AG04450 (cell line): ENCODE measurements at places on chromosomes 3 and 15.

- no peak for DNase-seq
Observed at GRCh38 chr3:31433679-31433992, 99.1 kb upstream of the STT3B start.

DNA sequence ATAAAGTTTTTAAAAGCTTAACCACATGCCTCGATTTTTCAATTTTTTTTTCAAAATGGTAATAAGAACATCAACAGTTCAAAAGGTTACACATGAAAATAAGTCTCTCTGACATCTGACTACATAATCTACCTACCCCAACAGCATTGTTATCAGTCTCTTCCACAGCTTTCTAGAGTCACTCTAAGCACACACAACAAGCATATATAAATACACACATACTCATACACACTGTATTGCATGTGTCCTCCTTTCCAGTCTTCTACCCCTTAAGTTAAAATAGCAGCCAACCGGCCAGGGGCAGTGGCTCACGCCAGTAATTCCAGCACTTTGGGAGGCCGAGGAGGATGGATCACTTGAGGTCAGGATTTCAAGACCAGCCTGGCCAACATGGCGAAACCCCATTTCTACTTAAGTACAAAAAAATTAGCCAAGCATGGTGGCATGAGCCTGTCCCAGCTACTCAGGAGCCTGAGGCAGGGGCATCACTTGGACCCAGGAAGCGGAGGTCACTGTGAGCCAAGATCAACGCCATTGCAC lies 12.2 kb downstream of the TBL1XR1 start:
- DNase-seq: no peak

GRCh38 chr3:170656284-170656683 lies 70.4 kb upstream of the SLC7A14 start:
- DNase-seq: no peak

DNA sequence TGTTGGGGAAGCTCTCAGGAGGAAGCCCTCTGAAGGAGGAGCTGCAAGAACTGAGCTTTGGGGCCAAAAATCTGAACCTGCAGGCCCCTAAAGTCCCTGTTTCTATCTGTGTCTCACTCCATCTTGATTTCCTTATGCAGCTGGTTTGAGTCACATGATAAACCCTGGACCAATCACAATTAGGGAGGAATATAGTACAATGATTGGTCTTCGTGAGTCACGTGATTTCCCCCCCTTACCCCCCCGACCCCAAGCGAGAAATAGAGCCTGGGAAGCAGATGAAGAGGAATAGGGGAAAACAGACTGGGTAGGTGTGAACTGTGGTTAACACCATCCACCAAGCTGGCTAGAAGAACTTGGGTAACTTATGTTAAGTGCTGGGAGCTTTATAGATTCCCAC lies 12.9 kb downstream of the CRABP1 start:
- DNase-seq: no peak

GRCh38 chr15:93866948-93867347 lies 364.4 kb upstream of the MCTP2 start:
- no peak for DNase-seq

DNA sequence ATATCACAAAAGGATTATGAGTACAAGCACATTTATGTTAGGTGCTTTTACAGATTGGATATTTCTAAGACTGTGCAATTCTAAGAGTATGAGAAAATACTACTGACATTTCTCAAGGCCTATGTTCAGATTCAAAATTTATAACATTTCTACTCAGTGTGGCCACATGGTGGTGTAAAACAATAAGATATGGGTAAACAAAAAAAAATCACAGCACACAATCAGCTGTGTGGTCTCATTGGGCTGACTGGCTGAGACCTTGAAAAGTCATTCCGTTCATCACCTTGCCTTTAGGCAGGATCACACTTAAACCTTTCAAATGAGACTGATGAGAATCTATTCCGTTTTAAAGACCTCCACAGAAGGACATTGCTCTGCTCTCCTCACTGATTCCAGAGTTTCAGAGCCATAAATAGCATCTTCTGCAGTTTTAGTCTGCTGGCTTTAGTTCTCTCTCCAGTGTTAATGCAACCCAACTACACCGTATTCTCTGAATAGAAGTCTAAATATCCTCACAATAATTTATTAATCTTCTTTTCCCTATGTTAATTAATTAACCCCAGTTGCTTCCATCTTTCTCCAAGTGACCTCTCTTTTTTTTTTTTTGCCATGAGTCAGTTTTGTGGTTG lies 158.2 kb downstream of the SPATA16 start:
- no peak for DNase-seq

DNA sequence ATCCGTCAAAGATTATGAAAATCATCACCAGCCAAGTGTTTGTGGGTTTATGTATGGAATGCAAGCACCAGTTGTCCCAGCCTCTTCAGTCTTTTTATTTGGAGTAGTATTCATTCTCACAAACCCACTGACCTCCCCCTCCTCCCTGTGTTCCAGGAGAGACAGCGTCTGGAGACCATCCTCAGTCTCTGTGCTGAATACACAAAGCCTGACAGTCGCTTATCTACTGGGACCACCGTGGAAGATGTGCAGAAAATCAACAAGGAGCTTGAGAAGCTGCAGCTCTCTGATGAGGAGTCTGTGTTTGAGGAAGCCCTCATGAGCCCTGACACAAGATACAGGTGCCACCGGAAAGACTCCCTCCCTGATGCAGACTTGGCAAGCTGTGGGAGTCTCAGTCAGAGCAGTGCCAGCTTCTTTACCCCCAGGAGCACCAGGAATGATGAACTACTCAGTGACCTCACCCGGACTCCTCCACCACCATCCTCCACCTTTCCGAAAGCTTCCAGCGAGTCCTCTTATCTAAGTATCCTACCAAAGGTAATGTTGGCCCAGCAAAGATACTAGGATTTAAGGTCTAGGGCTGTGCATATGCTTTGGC lies 54.2 kb downstream of the PHLDB2 start:
- no peak for DNase-seq

DNA sequence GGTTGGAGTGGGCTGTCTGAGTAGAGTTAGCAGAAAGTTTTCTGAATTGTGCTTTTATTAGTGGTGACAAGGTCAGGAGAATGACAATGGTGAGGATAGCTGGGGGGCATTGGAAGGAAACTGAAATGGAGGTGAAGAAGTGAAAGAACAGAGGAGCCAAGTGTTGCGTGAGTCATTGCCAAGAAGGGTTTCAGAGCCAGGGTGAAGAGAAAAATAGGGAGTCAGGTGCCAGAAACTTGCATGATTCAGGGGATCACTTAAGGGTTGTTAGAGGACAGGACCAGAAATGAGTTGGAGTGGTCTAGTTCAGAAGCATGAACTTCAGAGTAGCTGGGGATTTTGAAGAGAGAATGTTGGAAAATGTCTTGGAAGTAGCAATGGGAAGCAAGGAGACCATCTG lies 86.0 kb upstream of the GALNT15 start:
- no peak for DNase-seq

- DNase-seq: no peak
Observed at GRCh38 chr3:134236505-134237170, 14.0 kb downstream of the RYK start.

DNA sequence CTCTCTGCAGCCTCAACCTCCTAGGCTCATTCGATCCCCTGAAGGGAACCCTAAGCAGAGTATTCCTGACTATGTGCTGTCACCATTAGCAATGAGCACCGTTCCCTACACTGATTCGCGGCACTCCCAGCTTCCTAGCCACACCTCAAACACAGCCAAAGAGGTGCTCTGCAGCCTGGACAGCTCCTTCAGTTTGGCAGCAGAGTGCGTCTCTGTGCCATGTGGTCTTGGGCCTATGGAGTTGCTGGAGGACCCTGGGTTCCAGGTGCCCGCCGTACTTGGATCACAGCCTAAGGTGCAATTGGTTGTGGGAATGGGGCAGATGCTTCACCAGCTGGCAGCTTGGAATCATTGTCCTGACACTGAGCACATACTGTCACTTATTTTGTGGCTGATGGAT lies 17.3 kb upstream of the IL12A start:
- no peak for DNase-seq

GRCh38 chr15:41483519-41483918 lies 10.2 kb upstream of the ITPKA start:
- no peak for DNase-seq
